RPMI8226 (cell line): ENCODE measurements at places on chromosomes 11 and 22.

- no peak for DNase-seq
Measured at GRCh38 chr11:30000986-30001750, 15.7 kb downstream of the KCNA4 start.

GRCh38 chr11:125079151-125079877 lies 16.2 kb downstream of the SLC37A2 start:
- no peak for DNase-seq

- no peak for DNase-seq
Measured at GRCh38 chr11:110807801-110808200, 95.6 kb upstream of the ARHGAP20 start.

DNA sequence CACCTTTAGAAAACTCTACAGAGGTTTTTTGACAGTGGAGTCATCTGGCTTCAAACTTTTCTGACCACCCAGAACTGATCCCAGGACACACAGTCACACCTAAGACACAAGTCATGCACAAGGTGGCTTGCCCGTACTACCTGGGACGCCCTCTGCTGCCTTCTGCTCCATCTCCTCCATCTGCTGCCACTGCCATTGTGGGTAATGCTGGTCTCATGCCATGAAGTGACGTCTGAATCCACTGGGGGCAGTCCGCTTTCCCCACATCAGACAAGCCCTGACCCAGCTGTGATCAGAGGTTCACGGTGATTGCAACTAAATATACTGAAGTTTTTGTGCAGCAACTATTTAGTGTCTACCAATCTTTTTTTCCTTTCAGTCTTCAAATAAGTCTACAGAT lies 5.4 kb upstream of the NDUFS8 start:
- peak; percentile 86 for DNase-seq

DNA sequence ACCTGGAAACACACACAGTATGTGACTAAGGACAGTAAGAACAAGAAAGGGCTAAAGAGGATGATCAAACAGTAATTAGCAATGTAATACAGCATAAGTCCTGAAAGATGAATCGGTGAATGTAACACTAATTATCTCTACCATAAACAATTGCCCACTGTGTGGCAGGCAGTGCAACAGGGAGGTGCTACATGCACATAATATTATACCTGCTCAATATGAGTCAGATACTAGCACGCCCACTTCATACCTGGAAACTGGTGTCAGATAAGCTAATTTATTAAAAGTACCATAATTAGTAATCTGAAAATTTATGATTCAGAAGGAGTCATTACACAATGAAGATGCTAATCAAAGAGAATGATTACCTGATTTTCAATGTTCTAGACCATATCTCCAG lies 14.9 kb downstream of the CASP12 start:
- DNase-seq = no peak

DNA sequence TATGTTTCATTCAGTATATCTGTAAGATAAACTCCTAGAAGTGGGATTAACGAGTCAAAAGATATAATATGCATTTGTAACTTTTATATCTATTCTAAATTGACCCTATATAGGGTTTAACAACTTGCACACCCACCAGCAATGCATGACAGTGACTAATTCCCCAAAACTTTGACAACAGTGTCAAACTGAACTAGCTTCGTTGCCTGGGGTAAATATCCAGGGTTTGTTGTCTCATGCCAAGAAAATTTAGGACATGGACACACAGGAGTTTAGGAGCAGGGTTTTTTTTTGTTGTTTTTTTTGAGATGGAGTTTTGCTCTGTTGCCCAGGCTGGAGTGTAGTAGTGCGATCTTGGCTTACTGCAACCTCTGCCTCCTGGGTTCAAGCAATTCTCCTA lies 5.1 kb downstream of the SNU13 start:
- no peak for DNase-seq

GRCh38 chr11:2443881-2444820 lies at the start of gene TRPM5:
TRPM5 (minus strand) TSS chr11:2444514; CDS start chr11:2423036, 21,478 bp downstream.
- DNase-seq = no peak

DNA sequence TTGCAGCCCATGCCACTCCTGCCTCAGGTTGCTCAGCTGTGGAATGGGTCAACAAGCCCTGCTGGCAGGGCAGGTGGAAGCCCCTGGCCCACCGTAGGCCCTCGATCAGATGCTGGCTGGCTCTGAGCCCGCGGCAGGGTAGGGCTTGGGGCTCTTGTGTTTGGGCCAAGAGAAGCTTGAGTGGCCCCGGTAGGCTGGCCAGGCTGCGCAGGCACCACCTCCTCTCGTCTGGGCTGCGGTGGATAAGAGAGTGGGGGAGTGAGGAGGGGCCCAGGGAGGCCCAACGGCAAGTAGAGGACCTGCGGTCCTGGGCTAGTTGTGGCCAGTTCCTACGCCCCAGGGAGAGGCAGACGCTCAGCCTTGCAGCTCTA lies 115.2 kb downstream of the CEP164 start:
- no peak for DNase-seq
